ENCODE measurements at places on chromosomes 5 and 9. TPM values are rescaled to one million over a fixed set of nuclear protein-coding genes. Genes with fewer than 3 reads are reported as not detected.

- H3K27ac ChIP-seq, result no peak overlapping the region
- H3K27me3 ChIP-seq, result no peaks in the 10 kb centered on the region
- H3K4me3 ChIP-seq, result no peak overlapping the region
- H3K36me3 ChIP-seq, result no peaks in the 10 kb centered on the region
Observed at GRCh38 chr5:170483701-170484458, 19.9 kb upstream of the KCNIP1 start.

DNA sequence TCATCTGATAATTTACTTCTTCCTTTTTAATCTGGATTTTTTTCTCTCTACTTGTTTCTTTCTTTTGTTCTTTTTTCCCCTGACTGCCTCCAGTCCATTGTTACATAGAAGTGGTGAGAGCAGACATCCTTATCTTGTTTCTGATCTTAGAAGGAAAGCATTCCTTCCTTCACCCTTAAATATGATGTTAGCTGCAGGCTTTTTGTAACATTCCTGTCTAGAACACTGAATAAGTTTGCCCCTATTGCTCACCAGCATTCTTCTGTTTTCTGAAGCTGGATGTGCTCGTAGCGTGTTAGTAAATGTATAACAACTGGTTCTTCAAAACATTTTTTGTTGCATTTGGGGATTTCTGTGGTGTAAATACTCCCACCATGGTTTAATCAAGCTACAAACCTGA, 136.7 kb upstream of the NFIL3 start:
- no peak overlapping the region for H3K4me3 ChIP-seq
- H3K4me1 ChIP-seq, result no peaks in the 10 kb centered on the region
- no peak for DNase-seq

GRCh38 chr9:111983484-111983908, 86.9 kb downstream of the UGCG start:
- no peak for DNase-seq
- no peaks in the 10 kb centered on the region for H3K4me1 ChIP-seq
- no peak overlapping the region for H3K27ac ChIP-seq
- no peaks in the 10 kb centered on the region for H3K36me3 ChIP-seq

DNA sequence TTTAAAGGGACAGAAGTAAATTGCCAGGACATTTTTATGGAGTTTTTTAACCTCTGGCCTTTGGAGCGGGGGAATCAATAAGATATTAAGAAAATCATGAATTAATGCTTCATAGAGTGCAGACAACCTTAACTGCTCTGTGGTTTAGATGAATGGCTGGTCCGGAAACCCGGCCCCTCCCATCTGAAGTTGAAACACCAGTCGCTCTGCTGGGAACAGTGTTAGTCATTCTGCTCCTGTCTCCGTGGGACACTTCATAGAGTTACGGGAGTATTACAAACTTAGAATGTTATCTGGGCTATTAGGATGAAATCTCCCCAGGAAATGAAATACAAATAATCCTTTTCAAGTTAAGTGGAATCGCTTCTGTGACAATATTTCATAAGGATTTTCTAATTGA, 110.1 kb upstream of the IRX2 start:
- no peaks in the 10 kb centered on the region for H3K27me3 ChIP-seq
- DNase-seq, result no peak
- no peak overlapping the region for H3K27ac ChIP-seq
- H3K36me3 ChIP-seq, result no peaks in the 10 kb centered on the region
- no peak overlapping the region for H3K4me3 ChIP-seq

- H3K4me3 ChIP-seq, result no peak overlapping the region
- no peaks in the 10 kb centered on the region for H3K27me3 ChIP-seq
- no peak overlapping the region for H3K27ac ChIP-seq
- no peaks in the 10 kb centered on the region for H3K4me1 ChIP-seq
Observed at GRCh38 chr9:27866741-27867140, 293.5 kb upstream of the C9orf72 start.

DNA sequence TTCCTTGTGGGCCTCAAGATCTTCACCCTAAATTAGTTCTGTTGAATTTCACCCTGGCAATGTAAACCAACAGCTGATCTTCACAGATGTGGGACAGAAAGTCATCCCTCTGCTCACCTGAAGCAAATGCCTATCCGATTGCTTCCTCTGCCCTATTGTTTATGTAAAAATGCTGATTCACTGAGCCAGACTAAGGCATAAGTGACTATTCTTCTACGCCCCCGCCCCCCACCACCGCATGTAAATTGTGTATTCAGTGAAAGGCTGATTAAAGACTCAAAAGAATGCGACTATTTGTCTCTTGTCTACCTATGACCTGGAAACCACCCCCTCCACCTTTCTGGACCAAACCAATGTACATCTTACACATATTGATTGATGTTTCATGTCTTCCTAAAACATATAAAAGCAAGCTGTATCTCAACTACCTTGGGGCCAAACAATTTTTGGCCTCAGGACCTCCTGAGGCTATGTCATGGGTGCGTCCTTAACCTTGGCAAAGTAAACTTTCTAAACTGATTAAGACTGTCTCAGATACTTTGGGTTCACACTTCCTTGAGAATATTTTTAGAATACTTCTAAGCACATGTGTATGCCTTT, 129.7 kb upstream of the BOD1 start:
- H3K27ac ChIP-seq, result no peak overlapping the region
- DNase-seq, result no peak
- no peaks in the 10 kb centered on the region for H3K4me1 ChIP-seq
- no peak overlapping the region for H3K4me3 ChIP-seq
- no peaks in the 10 kb centered on the region for H3K27me3 ChIP-seq
- H3K36me3 ChIP-seq, result no peaks in the 10 kb centered on the region

DNA sequence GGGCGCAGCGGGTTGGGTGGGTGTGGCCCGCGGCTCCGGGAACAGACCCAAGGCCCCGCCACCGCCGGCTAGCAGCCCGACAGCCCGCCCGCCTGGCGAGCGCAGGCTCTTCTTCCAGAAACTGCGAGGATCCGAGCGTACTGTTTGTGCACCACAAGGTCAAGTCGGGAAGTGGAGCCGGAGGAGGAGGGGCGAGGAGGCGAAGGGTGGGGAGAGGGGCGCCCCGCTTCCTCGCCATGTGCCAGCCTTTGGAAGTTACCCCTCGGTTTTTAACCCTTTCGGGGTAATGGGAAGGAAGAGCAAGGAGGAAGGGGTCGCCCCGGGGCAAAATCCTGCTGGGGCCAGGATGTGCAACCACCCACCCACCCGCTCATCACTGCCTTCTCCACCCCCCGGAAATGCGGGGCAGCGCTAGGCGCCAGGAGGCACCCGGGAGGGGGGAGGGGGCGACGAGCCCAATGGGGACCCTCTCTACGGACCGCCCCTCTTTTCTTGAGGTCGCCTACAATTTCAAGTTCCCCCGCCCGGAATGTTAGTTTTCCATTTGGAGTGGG, 1.1 kb upstream of the JADE2 start:
- DNase-seq, result peak; percentile 91
- H3K27ac ChIP-seq, result peak overlapping the region; percentile 99
- H3K4me1 ChIP-seq, result peaks cover 29% of the 10 kb centered on the region
- no peaks in the 10 kb centered on the region for H3K27me3 ChIP-seq

DNA sequence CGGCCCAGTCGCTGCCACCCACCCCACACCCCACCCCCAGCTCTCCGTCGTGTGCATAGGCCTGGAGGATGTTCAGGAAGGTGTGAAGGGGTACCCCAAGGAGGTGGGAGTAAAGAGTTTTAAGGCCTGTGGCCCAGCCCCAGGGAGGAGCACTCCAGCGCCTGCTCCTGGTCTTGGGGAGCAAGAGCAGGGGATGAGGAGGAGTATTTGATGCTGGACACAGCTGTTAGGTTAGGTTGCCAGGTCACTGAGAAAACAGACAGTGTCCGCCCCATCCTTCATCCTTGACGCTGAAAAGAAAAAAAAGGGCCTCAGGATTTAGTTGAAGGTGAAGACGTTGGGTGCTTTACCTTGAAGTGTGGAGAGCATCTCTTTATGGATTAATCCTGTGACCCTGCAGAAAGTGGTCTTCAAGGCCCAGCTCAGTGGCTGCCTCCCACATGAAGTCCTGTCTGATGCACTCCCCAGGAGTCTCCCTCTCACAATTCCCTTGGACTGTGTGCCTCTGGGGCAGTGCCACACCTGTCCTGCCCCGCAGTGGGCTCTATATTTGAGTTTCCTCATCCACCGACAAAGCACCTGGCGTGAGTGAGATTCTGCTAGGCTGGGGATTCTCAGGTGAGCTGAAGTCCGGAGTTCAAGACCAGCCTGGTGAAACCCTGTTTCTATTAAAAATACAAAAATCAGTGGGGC, 101.8 kb downstream of the SPRY4 start:
- H3K4me1 ChIP-seq, result no peaks in the 10 kb centered on the region
- no peak overlapping the region for H3K4me3 ChIP-seq
- no peaks in the 10 kb centered on the region for H3K36me3 ChIP-seq

DNA sequence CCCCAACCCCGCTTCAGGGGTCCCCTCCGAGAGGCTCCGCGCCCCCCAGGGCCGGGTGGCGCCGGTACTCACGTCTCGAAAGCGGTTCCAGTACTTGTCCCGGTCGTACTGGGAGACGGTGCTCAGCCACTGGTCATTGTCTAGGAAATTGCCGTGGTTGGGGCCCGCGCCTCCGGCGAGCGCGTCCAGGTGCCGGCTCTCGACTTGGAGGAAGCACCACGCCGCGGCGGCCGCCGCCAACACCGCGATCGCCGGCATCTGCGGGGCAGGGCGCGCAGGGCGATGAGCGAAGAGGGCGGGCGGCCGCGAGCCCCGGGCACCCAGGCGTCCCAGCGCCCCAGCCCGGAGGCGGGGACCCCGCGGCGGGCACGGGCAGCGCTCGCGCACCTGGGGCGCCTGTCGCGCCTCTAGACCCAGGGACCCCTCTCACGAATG, 808 bp downstream of the SPOCK1 start:
- H3K27me3 ChIP-seq, result no peaks in the 10 kb centered on the region
- DNase-seq, result peak; percentile 41
- peak overlapping the region; percentile 64 for H3K27ac ChIP-seq
- no peaks in the 10 kb centered on the region for H3K4me1 ChIP-seq
- H3K4me3 ChIP-seq, result peak overlapping the region; percentile 69

- no peak overlapping the region for H3K4me3 ChIP-seq
- H3K36me3 ChIP-seq, result no peaks in the 10 kb centered on the region
- DNase-seq, result no peak
- H3K4me1 ChIP-seq, result peaks cover 10% of the 10 kb centered on the region
- H3K27me3 ChIP-seq, result no peaks in the 10 kb centered on the region
Observed at GRCh38 chr9:96607971-96608370, 11.7 kb downstream of the CDC14B start.

- H3K4me1 ChIP-seq, result peaks cover 41% of the 10 kb centered on the region
- no peaks in the 10 kb centered on the region for H3K36me3 ChIP-seq
- no peak overlapping the region for H3K4me3 ChIP-seq
- DNase-seq, result no peak
- H3K27ac ChIP-seq, result peak overlapping the region; percentile 64
Observed at GRCh38 chr5:151720215-151720614, 33.5 kb upstream of the SPARC start.

GRCh38 chr5:11477786-11478185, 426.5 kb downstream of the CTNND2 start:
- no peaks in the 10 kb centered on the region for H3K27me3 ChIP-seq
- H3K4me1 ChIP-seq, result no peaks in the 10 kb centered on the region
- no peaks in the 10 kb centered on the region for H3K36me3 ChIP-seq
- H3K4me3 ChIP-seq, result no peak overlapping the region
- no peak overlapping the region for H3K27ac ChIP-seq

DNA sequence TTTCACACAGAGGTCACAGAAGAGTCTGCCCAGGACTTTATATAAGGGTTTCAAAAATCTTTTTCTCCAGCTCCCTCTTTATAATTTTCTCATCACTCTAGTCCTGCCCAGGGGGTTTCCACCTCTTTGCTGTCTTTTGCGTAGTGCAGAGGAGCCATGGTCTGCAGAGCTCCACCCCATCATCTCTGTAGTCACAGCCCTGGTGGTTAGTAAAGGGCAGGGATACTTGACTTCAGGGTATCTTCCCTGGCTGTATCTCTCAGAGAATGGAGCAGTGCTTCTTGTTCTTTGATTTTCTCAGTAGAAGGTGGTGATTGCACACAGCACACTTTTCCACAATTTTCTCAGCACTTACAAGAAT, 900.6 kb upstream of the COX7C start:
- no peaks in the 10 kb centered on the region for H3K4me1 ChIP-seq
- H3K27me3 ChIP-seq, result no peaks in the 10 kb centered on the region
- H3K4me3 ChIP-seq, result no peak overlapping the region

- no peak overlapping the region for H3K4me3 ChIP-seq
- no peak overlapping the region for H3K27ac ChIP-seq
- DNase-seq, result no peak
- no peaks in the 10 kb centered on the region for H3K27me3 ChIP-seq
- no peaks in the 10 kb centered on the region for H3K4me1 ChIP-seq
- H3K36me3 ChIP-seq, result no peaks in the 10 kb centered on the region
Observed at GRCh38 chr5:76804266-76804665, 14.6 kb upstream of the F2RL1 start.

- no peaks in the 10 kb centered on the region for H3K27me3 ChIP-seq
- H3K36me3 ChIP-seq, result no peaks in the 10 kb centered on the region
- DNase-seq, result no peak
- no peak overlapping the region for H3K4me3 ChIP-seq
Observed at GRCh38 chr9:105500108-105500766, 52.4 kb downstream of the FSD1L start.

- peak; percentile 21 for DNase-seq
- H3K27ac ChIP-seq, result no peak overlapping the region
- no peak overlapping the region for H3K4me3 ChIP-seq
- H3K27me3 ChIP-seq, result no peaks in the 10 kb centered on the region
- H3K36me3 ChIP-seq, result no peaks in the 10 kb centered on the region
- H3K4me1 ChIP-seq, result no peaks in the 10 kb centered on the region
Observed at GRCh38 chr9:11275158-11275695, 662.4 kb upstream of the PTPRD start.

- H3K27me3 ChIP-seq, result no peaks in the 10 kb centered on the region
- no peak overlapping the region for H3K27ac ChIP-seq
- H3K4me3 ChIP-seq, result no peak overlapping the region
- peaks cover 8% of the 10 kb centered on the region for H3K4me1 ChIP-seq
- no peak for DNase-seq
Observed at GRCh38 chr5:39058178-39058921, 15.8 kb downstream of the RICTOR start.

- H3K4me1 ChIP-seq, result no peaks in the 10 kb centered on the region
- no peaks in the 10 kb centered on the region for H3K36me3 ChIP-seq
- no peak overlapping the region for H3K4me3 ChIP-seq
Observed at GRCh38 chr9:100211476-100211875, 112.4 kb downstream of the INVS start.

- no peak overlapping the region for H3K27ac ChIP-seq
- no peak for DNase-seq
- no peak overlapping the region for H3K4me3 ChIP-seq
- H3K4me1 ChIP-seq, result no peaks in the 10 kb centered on the region
- no peaks in the 10 kb centered on the region for H3K27me3 ChIP-seq
Observed at GRCh38 chr9:116628716-116629115, 58.4 kb upstream of the TRIM32 start.

FAM200C gene
- total RNA-seq, result 11.1 TPM

OGN gene
- 9.5 TPM for total RNA-seq

ORM2 gene
- 0.56 TPM for total RNA-seq

ITGA1 gene
- total RNA-seq, result 8.1 TPM

PCDHB12 gene
- total RNA-seq, result 6.5 TPM

MYMK gene
- not detected for total RNA-seq

PCDHGA1 gene
- 13.1 TPM for total RNA-seq

OR5C1 gene
- total RNA-seq, result not detected

PPP1R2B gene
- 7.4 TPM for total RNA-seq

CAMLG gene
- total RNA-seq, result 53.2 TPM

ZNF300 gene
- 13.2 TPM for total RNA-seq
